ENCODE measurements at places on chromosomes 13 and 19.

DNA sequence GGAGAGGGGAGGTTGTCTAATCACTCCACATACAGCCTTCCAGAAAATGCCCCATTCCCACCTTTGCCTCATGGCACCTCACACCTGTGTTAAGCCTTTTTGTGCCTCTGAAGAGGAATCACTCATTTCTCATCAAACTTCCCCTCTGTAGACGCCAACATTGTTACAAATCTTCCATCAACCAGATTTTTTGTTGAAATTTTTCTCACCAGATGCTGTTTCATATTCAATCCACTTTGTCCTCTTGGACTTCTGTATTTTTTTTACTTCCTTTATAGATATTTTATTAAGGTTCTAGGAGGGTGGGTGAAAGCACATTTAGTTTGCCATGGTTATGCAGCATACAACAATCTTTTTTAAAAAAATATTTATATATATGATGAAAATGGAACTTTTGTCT lies 74.0 kb downstream of the RUBCNL start:
- no peak for DNase-seq

DNA sequence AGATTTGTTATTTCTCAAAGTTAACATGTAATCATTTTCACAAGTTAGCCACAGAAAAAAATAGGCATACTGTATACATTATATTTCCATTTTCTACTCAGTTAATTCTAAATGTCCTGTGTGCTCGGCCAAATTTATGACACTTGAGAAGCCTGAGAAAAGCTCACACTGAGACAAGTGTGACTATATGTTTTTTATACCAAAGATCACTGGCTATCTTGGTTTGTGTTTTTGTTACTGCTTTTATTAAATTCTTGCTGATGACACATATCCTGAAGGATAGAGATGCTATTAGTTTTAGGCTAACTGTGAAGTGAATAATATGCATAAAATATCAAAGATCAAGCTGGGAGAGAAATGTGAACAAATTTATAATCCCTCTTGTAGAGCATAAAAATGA lies 49.3 kb upstream of the IL17D start:
- no peak for DNase-seq

- DNase-seq, result no peak
These were observed 246.3 kb upstream of the RFC3 start for GRCh38 chr13:33571618-33572017.

GRCh38 chr19:3146677-3147100 lies 10.9 kb downstream of the GNA15 start:
- no peak for DNase-seq

DNA sequence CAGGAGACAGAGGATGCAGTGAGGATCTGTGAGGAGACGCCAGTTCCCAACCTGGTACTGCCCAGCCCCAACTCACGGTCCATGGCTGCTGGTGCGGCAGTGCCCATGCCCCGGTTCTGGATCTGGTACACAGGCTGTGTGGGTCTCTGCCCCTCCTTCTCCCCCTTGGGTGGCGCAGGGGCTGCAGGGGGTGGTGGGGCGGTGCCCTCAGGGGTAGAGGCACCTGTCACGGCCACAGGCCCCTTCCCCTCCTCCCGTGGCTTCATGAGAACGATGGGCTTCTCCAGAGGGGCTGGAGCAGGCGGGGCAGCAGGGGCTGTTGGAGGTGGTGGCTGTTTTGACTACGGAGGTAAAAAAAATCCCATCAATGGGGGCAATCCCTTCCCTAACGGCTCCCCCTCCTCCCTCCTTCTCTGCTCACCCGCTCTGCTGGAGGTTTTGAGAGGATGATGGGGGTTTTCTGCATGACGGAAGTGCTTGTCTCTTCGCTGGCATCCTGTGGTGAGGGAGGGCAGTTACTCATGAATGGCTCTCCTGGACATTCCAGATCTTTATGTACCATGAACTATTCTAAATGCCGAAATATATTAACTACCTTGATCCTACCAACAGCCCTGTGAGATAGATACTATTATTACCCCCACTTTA lies 7.1 kb downstream of the SMG9 start:
- no peak for DNase-seq

DNA sequence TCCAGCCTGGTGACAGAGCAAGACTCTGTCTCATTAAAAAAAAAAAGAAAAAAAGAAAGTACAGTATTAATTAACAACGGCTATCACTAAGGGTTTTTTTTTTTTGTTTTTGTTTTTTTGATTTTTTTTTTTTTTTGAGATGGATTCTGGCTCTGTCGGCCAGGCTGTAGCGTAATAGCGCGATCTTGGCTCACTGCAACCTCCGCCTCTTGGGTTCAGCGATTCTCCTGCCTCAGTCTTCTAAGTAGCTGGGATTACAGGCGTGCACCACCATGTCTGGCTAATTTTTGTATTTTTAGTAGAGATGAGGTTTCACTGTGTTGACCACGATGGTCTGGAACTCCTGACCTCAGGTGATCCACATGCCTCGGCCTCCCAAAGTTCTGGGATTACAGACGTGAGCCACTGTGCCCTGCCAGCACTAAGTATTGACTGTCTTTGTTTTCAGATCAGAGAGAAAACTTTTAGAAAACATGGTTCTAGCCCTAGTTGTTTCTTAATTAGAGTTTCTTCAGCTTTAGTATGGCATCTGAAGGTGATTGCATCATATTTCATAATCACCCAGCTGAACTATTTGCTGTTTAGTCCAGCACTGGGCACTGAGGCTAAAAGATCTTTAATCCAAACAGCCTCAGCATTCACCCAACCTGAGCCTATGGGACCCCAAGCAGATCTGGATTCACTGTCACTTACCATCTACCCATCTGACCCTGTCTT lies 2.7 kb upstream of the GATAD2A start:
- DNase-seq, result no peak

DNA sequence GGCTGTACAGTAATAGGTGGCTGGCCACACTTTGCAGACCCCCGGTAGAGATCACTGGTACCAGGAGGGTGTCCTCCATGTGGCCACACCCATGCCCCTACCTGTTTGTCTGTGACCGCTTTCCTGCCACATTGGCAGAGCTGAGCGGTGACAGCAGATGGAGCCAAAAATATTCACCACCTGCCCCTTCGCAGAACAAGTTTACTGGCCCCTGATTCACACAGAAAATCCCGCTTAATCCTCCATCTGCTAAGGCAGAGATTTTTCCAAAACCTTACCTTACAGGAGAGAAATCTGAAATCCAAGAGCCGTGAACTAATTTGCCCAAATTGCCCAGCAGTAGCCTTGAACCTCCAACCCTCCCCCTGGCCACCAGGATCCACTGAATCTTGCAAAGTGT lies 52.1 kb downstream of the MYO9B start:
- no peak for DNase-seq

All from vagina (tissue), 2 donors.